ENCODE measurements at places on chromosomes 6 and 20.

DNA sequence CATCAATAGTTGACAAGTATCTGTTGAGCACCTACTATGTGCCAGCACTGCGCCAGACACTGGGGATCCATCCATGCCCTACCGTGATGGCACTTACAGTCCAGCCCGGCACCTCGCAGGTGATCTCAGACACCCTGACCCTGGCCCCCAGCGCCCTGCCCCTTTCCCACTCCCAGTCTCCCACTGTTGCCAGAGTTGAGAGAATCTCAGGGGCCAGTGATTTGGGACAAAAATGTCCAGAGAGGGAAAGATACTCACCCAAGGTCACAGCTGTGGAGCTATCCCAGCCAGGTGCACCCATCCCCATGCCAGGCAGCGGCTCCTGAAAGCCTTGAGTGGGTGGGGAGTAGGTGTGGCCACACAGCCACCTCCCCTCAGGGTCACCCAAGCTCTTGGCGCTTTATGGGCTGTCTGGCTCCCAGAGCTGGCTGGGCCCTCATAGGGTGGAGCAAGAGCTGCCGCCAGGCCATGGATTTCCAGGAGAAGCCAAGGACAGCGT lies 3.3 kb downstream of the PI16 start:
- DNase-seq = no peak

DNA sequence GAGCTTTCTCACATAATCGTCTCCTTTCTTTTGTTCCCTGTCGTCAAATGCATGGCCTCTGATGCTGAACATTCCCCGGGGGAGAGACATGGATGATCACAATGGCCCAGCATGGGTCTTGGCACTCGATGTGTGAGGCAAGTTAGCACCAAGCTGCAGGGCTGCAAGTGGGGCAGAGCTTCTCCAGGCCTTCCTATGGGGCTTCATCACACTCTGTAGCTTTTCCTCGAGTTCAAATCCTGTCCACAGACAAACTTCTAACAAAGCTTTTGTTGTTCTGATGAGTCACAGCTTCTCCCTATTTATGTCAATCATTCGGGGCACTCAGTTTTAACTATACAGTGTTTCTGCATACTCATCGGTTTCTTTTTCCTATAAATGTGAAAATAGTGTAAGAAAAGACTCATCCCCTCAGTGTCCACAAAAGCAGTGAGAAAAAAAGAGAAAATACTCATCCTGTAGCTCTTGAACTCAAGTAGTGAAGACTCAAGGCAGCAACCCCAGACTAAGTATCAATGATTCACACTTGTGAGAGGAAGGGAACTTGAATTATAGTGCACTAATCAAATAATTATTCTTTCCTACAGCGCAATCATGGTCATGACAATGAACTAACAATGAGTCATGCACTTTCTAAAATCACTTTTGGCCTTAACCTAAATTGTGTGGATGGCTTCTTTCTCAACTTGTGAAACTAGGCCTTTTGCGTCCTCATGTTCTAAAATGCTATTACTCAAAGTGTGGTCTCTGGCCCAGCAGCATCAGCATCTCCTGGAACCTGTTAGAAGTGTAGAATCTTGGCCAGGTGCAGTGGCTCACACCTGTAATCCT lies 68.4 kb upstream of the NOX3 start:
- DNase-seq = no peak

DNA sequence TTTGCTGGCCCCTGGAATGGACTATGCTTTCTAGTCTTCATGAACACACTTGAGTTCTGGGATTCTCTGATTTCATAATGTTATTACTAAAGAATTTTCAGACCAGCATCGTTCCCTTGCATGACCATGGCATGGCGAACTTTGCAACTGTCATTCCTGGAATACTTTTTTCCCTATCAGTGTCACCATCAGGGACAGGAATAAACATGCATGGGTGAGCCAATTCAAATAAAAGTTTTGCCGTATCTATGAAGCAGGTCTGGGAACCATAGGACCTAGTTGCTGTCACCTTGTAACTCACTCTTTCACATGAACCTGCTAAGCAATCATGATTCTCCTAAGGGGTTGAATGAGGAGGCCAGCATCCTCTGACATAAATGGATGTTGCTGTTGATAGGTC lies 68.2 kb upstream of the AGPAT4 start:
- DNase-seq = no peak

DNA sequence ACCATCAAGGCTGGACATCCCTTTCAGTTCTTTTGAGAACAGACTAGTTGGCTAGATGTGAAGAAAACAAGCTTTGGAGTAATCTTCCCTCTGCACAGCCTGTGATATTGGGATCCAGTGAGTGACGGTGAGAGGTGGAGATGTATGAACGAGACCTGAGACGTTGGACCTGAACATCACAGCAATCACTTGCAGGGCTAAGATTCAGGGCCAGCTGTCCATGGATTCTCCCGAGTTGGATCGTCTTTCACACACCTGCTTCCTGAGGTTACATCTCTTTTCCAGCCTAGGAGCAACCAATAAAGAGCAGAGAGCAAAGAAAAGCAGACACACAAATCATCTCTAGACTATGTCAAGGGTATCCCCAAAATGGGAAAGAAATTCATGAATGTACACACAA lies 30.0 kb upstream of the TMEM14A start:
- DNase-seq = no peak

GRCh38 chr6:75428204-75428603 lies 65.4 kb downstream of the FILIP1 start:
- DNase-seq = no peak

DNA sequence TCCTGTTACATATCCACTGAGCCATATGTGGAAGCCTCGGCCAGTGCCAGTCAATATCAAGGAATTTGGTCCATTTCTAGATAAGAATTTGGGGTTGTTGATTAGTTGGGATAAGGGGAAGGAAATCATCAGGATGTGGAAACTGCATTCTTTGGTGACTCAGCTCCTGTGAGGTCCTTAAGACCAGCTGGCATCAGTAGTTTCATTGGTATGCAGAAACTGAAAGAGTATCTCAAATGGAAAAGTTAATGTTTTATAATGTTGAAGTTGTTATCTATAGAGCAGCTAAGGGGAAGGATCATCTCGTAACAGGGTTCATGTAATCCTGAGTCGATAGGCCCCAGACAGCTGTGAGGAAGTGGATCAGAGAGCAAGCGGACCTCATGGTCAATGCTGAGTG lies 87.9 kb upstream of the PRND start:
- DNase-seq = no peak

DNA sequence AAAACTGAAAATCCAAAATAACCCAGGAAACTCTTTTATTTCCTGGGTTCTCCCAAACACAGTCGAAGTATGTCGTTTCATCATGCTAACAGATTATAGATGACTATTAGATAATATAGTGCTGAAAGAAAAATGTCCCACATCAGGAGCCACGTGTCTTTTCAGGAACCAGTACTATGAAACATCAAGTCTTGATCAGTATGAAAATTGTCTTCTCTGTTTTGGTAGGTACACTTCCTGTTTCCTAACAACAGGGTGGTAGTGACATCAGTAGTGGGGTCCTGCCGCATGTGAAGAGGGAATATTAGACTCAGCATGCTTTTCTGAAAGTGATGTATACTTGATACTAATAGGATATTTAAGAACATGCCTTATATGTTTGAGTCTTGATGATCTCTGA lies 136.7 kb downstream of the HIVEP1 start:
- no peak for DNase-seq

- DNase-seq = peak; percentile 79
These were observed 24.0 kb upstream of the HDAC2 start for GRCh38 chr6:113994934-113995342.

- DNase-seq = no peak
These were observed 19.0 kb downstream of the ZBP1 start for GRCh38 chr20:57601211-57601570.

DNA sequence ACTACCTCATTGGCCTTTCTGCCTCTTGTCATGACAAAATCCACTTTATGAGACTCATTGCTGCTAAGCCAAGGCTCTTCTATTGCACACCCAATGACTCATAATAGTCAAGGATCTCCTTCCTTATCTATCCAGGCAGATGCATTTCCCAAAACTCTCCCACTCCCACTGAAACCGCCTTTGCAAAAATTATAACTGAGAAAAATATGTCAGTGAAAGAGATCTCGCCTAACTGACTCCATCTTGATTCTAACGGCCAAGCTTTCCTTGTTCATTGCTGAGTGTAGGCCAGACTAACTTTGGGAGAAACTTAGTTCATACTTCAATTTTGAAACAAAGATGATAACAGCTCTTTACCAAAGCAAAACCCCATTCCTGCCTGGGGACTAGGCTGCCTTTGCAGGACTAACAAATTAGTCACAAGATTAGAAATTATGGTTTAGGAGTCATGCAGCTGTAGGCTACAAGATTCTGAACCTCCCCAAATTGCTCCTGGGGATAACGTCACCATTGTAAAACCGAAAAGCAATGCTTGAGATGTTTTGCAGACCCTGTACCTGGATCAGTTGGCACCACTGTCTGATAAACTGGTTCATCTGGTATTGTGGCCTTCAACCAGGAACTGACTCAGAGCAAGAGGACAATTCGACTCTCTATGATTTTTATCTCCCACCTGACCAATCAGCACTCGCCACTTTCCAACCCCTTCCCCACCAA lies 47.1 kb downstream of the HAO1 start:
- DNase-seq = no peak

GRCh38 chr20:46302106-46302505 lies 6.2 kb downstream of the CDH22 start:
- no peak for DNase-seq

DNA sequence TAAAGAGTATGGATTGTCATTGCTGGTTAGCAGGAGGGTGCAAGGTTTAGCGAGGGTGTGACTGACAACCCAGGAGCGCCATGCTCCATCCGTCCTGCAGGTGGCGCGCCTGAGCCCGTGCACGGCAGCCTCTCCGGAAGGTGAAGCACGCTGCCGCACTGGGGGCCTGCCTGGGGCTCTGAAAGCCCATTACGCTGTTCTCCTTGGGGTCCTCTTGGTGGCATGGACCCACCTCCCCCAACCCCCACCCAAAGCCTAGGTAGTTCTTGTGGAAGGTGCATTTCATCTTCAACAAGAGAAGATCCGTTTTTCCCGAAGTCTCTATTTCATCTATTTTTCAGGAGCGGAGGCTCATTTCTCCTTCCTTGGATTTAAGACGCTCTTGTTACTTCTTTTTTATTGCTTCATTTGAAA lies 197.4 kb upstream of the KCNG1 start:
- peak; percentile 43 for DNase-seq

DNA sequence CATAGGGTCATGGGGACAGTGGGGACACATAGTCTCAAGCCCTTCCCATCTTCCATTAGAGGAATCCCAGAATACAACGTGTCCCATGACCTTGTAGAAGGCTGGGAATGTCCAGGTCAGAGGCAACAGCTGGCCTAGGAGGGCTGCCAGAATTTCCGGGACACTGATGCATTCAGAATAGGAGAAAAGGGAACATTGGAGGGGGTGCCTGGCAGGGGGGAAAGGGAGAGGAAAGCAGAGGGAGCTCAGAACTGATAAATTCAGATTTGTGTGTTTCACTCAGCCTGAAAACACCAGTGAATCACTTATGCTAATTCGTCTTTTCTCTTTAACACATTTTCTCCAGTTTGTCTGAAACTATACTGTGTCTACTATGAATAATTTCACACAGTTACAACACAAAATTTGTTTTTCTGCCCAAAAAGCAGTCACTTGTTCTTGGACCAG lies 35.5 kb upstream of the BMP2 start:
- DNase-seq = peak; percentile 86

GRCh38 chr6:11740875-11741274 lies 37.7 kb downstream of the ADTRP start:
- DNase-seq = no peak

DNA sequence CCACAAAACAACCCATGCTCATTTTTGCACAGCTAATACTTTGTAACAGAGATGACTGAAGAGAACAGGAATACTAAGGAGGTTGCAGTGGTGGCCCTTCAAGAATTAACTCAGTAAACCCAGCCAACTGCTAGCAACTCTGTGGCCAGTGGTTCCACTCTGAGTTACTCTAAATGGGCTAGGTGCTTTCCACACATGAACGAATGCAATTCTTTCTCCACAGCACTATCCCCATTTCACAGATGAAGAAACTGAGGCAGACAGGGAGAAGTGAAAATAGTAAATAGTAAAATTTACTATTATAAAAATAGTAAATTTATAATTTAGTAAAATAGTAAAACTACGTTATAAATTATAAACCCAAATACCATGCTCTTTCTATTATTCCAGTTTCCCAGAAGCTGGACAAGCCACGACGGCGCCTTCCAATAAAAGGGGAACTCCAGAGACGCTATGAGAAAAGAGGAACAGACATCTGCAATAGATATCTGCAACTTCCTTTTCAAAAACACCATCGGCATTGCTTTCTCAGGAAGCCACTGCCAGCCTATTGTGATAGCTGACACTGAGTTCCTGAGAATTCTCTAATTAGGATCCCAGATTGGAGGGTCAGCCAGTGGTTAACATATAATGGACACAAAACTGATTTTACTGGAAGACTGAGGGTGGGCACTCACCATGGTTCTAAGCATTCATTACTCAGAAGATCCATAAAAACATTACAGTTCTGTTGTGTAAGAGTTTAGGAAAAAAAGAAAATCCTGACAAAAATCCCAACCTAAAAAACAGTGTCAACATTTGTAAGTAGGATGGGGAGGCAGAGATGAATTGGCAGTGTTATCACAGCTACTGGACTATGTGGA lies 16.2 kb downstream of the FKBP1A start:
- no peak for DNase-seq

DNA sequence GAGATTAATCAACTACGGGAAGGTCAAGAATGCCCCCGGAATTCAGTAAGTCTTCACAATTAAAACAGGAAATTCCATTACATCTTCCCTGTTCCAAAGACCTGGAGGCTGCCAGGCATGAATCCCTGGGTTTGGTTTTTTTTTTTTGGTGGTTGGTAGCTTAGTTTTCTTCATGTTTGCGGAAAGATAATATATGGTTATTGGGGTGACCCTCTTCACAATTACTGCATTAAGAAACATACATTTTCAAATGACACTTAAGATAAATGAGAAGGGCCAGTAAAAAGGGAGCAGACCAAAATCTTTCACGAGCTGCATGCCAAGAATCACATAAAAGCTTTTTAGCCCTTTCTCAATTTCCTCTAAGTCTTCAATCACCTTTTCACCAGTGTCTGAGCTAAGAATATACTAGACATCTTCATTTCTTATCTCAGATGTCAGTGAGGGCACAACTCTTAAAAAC lies 64.0 kb downstream of the KIF13A start:
- no peak for DNase-seq

- DNase-seq = no peak
These were observed 100.6 kb downstream of the CRYBG1 start for GRCh38 chr6:106461084-106461483.

GRCh38 chr20:45626540-45626939 lies 3.0 kb upstream of the WFDC10A start:
- DNase-seq = no peak

Data from head of caudate nucleus (tissue), 42 donors.